Immature natural killer cell (primary cell): ENCODE measurements at places on chromosomes 11 and 22.
A peak's percentile ranks its signal among the peaks of the same experiment; 100 is the strongest.

DNA sequence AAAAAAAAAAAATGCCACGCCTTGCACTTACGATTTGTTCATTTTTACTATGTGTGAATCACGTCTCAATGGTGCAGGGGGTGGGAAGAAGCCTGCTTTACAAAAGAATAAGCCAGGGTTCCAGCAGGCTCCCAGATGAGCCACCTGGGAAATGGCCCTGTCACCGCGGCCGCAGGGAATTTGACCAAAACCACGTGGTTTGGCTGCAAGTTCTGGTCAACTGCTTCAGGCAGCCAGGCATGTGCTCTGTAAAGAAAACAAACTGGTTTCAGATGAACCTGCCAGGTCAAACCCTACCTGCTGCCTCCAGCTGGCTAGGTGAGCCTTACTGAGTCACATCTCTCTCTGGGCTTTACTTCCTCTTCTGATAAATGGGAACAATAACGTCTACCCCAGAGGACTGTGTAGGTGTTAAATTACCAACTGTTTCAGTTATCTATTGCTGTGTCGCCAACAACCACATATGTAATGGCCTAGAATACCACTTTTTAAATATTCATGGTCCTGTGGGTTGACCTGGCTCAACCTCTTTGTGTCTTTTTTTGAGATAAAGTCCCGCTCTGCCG is 30.5 kb upstream of the GCAT start:
- no peak for DNase-seq

- DNase-seq, result no peak
These were observed 83.8 kb upstream of the SOX6 start for GRCh38 chr11:16440136-16440535.

GRCh38 chr11:78432956-78433355 is 15.3 kb upstream of the GAB2 start:
- DNase-seq, result no peak

- no peak for DNase-seq
These were observed 317 bp downstream of the BDNF start for GRCh38 chr11:27699926-27700350.

- DNase-seq, result no peak
These were observed 20.3 kb downstream of the DERL3 start for GRCh38 chr22:23818541-23818940.

- DNase-seq, result peak; percentile 46
These were observed 20.0 kb upstream of the CASP12 start for GRCh38 chr11:104918113-104918824.

- DNase-seq, result no peak
These were observed 113.6 kb downstream of the MICAL3 start for GRCh38 chr22:17910561-17911311.

DNA sequence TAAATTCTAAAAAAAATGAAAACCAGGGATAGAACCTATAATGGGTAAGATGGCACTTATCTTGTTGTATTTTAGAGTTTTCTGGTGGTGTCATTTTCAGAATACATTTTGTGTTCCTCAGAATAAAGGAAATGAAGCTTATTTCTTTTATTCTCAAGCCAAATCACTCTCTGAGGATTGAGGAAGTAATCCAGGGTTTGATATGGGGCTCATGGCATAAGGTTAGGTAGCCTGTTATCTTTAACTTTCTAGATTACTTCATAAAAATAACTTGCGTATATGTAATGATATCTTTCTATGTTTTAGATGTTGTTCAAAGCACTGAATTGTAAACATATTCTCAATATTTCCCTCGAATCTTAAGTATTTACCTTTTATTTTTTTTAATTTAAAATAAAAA is 33.5 kb downstream of the PDE3B start:
- DNase-seq, result no peak

DNA sequence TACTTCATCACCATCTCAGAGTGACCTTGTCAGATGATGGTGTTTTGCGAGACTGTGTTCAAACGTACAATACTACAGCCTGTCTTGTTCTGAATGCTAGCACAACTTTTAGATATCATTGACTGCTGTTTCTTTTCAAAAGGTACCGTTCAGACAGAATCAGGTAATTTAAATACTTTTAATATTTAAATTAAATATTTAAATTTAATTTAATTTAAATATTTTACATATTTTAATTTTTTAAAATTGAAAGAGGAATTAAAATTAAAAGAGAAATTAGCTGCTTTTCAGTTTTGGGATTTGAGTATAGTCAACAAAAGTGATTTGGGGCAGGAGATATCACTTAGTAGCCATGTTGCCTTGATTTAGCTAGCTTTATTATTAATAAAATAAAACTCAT is 642.1 kb upstream of the CCDC179 start:
- DNase-seq, result no peak

GRCh38 chr11:27456140-27456794 is 16.3 kb downstream of the LGR4 start:
- no peak for DNase-seq

DNA sequence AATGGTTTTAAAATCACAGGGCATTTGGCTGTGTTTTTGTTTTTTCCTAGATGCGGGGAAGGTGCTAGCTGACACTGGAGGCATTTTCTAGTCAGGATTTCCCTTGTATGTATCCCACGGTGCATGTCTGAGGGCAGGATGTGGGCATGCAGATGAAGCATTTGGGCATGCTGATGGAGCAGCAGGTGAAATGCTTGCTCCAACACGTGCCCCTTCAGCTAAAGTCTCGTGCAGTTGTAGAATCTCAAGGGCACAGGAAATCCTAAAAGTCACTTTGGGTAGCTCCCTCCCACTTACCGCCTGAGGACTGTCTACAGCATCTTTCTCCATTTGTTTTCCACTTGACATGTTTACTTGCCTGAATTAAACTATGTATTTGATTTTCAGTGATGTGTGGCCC is 429.4 kb upstream of the B3GAT1 start:
- no peak for DNase-seq

DNA sequence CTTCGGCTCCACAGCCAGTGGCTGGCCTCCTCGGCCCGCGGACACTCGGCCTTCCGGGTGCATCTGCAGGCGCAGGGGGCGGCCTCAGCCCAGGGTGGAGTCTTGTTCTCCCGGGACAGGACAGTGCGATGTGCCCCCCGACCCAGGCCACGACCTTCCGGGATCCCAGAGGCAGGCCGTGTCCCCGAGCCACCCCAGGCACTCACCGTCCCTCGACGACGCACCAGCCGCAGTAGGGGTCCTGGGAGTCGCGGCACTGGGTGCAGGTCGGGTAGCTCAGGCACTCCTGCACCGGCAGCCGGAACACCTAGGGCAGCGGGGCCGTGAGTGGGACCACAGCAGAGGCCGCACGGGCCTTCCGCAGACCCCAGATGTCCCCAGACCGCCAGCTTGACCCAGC is 17.6 kb upstream of the MAPK11 start:
- no peak for DNase-seq

DNA sequence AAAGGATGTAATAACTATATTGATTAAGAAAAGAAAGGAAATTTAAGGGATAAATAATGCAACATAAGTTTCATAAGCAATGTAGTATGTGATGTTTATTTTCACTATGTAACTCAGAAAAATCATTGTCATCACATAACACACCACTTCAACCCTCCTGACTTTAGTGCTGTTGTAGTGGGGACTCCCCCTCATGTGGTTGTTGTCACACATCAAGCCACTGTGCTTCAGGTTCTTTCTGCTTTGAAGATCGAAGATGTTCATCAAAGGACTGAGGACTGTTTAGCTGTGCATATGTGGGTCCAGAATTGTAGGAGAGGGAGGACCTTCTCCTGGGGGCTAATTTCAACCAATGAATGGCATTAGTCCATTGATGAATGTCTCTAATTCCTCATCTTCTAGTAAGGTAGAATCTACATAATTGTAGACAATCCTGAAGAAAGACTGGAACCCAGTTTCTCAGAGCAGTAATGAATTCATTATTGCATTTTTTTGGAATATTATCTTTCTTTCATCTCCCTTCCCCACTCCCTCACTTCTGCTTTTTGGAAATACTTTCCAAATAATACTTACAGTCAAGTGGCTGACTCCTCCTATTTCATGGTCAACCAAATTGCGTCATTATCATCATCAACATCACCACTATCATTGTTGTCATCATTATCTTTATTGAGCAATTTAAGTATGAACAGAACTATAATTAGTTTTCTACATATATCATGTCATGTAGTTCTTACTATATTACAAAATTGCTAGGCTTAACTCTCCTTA is 9.8 kb upstream of the CARD16 start:
- DNase-seq, result no peak

DNA sequence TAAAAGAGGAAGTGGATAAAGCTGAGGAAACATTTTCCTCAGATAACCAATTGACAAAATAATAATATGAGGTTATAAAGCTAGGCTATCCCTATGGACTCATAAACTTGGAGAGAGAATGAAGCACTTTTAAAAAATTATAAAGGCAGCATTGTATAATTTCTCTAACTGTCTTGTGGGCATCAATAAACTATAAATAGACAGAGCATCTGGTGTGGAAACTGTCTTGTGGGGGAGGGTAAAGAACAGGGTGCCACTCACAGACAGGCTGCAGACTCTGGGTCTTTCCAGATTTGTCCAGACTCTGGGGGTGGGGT is 333.5 kb downstream of the BUD13 start:
- no peak for DNase-seq

- DNase-seq, result no peak
These were observed 3.0 kb downstream of the RASSF10 start for GRCh38 chr11:13012056-13012661.

GRCh38 chr11:126790550-126791081 is 210.0 kb downstream of the KIRREL3 start:
- DNase-seq, result no peak

- DNase-seq, result no peak
These were observed 646.0 kb downstream of the OPCML start for GRCh38 chr11:132886335-132886734.

DNA sequence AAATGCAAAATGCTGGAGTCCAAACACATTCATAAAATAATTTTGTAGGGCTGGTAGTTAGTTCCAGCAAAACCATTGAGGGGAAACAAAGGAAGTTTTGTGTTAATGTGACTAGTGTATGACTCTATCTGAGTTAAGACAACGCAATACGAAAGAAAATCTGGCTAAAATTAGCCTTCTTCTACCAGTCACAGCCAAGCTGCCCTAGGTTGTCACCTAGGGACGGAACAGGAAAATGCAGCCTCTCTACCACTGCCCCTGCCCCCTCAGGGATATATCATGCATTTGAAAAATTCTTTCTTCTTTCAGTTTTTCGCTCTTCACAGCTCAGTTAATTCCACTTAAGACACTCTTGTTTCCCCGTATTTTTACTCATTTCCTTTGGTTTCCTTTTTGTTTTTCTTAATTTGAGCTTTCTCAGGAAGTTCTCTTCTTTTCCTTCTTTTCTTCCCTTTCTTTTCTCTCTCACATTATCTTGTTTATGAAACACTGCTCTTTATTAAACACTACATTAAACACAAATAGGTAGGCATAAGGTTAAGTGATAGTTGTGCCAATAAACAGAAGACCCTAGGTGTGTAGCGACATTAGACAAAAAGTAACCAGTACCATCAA is 30.6 kb downstream of the KIRREL3 start:
- no peak for DNase-seq

- DNase-seq, result peak; percentile 63
These were observed 20.1 kb downstream of the TSSC4 start for GRCh38 chr11:2420502-2421225.

- no peak for DNase-seq
These were observed 129.1 kb downstream of the SLC17A6 start for GRCh38 chr11:22467248-22467647.

- no peak for DNase-seq
These were observed 679 bp downstream of the B4GAT1 start for GRCh38 chr11:66346476-66347424.

- DNase-seq, result no peak
These were observed 558.6 kb downstream of the NTM start for GRCh38 chr11:131928992-131929391.

DNA sequence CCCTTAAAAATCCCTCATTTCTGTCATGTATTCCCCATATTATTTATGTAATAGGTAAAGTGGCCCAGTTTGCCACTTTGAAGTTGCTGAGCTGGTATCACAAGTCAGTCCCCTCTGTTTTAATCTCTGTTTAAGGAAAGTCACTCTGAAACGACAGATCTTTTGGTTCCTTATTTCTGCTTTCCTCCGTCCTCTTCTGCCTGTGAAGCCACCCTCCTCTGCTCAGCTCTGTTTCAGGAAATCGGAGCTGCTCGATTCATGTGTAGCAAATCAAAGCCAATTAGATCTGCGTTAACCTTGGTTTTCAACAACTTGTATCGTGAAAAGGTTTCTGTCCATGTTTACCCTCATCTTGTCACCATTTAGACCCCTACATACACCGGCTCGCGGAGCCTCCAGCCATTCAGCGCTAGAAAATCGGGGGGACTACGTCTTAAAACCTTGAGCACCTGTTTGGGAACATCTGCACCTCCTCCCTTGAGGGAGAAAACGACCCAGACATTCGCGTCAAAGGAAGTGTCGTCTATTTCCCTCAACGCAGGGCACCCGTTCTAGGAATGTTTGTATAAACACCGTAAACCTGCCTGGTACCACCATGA is 576 bp upstream of the SC5D start:
- no peak for DNase-seq

GRCh38 chr22:37816543-37817180 is 6.5 kb upstream of the GALR3 start:
- DNase-seq, result no peak

GRCh38 chr11:37171451-37171850 is 573.4 kb upstream of the RAG2 start:
- DNase-seq, result no peak

DNA sequence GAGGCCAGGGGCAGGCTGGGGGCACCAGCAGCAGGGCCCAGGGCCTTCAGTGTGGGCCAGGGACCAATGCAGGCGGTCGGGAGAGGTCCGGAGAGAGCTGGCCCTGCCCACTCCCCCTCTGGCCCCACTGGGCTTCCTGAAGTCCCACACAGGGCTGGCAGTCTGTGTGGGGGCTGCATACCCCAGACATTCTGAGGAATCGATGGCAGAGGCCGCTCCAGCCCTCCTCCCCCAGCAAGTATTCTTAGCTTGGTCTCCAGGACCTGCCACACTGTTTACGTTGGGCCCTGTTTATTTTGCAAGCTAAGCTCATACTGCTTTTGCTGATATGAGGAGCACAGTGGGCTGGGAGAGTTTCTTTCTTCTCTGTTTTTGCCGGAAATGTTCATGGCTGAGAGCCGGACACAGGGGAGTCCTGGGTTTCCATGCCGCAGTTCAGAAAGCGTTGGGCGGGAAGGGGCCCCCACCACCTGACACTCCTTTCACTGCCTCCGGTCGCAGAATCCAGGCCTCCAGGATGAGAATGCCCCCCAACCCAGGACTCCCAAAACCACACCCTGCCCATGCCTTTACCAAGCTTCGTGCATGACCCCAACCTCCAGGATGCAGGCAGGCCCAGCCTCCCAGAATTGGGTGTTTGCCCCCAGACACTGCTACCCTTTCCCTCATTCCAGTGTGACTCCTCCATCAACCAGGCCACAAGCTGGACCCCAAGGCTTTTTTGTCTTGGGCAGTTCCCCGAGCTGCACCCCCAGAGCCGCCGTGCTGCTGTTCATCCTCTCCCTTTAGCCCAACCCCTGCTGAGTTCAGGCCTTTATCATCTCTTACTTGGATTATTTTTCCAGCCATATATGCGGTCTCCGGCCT is 81.8 kb upstream of the KCNQ1OT1 start:
- no peak for DNase-seq

- DNase-seq, result no peak
These were observed 39.3 kb upstream of the PICALM start for GRCh38 chr11:86108191-86108590.
